ENCODE measurements at places on chromosomes 7 and 10. TPM values are rescaled to one million over a fixed set of nuclear protein-coding genes. Genes with fewer than 3 reads are reported as not detected.
A peak's percentile ranks its signal among the peaks of the same experiment; 100 is the strongest.

The KCNIP2 gene
- 5.6 TPM for total RNA-seq

The USP54 gene
- 77.9 TPM for total RNA-seq

GRCh38 chr10:75956624-75957023 is 525.2 kb downstream of the LRMDA start:
- H3K27me3 ChIP-seq = no peaks in the 10 kb centered on the region
- H3K36me3 ChIP-seq = no peaks in the 10 kb centered on the region
- H3K27ac ChIP-seq = no peak overlapping the region
- no peaks in the 10 kb centered on the region for H3K4me1 ChIP-seq

The WNT8B gene
- total RNA-seq = not detected

DNA sequence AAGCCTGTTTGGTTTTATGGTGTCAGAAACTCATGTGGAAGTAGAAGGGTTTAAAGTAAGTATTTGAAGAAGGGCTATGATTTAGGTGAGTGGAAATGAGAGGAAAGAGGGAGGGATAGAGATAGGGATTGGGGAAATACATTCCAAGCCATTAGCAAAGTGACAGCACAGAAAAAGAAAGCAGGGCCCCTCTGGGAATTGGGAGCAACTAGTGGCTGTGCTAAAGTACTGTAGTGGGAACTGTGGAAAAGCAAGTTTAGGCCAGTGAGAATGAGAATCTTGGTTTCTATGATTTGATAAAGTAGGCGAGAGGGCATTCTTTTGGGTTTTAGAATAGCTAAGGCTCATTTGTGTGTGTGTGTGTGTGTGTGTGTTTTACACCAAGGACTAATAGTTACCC is 5.0 kb downstream of the PRKG1 start:
- DNase-seq = no peak
- H3K27me3 ChIP-seq = no peaks in the 10 kb centered on the region
- H3K4me3 ChIP-seq = no peak overlapping the region
- H3K36me3 ChIP-seq = no peaks in the 10 kb centered on the region
- H3K27ac ChIP-seq = peak overlapping the region; percentile 38

DNA sequence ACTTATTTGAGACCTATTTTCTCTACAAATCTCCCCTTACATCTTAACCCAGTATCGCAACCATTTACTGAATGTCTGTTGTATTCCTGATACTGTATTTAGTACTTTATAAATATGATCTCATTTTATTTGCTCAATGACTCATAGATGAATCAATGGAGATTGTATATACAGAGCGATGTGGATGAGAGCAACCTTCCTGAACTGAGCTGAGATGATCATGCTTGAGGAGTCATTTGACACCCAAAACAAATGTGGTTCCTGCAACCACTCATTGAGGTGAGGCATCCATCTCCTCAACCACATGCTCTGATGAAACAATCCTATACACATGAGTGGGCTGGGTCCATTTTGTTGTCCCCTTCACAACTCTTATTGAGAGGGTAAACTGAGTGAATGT is 250.0 kb downstream of the CDC14C start:
- no peak overlapping the region for H3K27ac ChIP-seq
- H3K36me3 ChIP-seq = no peaks in the 10 kb centered on the region
- no peak for DNase-seq

The SEMA3D gene
- total RNA-seq = 11.5 TPM

The TMEM176B gene
- 3.9 TPM for total RNA-seq

DNA sequence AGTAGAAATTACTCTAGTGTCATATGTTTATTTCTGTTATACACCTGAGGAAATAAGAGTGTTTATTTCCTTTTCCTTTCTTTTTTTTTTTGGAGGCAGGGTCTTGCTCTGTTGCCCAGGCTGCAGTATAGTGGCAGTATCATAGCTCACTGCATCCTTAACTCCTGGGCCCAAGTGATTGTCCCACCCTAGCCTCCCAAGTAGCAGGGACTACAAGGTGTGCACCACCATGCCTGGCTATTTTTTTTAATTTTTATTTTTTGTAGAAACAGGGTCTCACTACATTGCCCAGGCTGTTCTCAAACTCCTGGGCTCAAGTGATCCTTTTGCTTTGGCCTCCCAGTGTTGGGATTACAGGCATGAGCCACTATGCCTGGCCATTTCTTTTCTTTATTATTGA is 37.8 kb downstream of the TBC1D12 start:
- H3K27ac ChIP-seq = no peak overlapping the region
- no peaks in the 10 kb centered on the region for H3K36me3 ChIP-seq
- H3K4me1 ChIP-seq = no peaks in the 10 kb centered on the region
- H3K27me3 ChIP-seq = no peaks in the 10 kb centered on the region
- no peak for DNase-seq

DNA sequence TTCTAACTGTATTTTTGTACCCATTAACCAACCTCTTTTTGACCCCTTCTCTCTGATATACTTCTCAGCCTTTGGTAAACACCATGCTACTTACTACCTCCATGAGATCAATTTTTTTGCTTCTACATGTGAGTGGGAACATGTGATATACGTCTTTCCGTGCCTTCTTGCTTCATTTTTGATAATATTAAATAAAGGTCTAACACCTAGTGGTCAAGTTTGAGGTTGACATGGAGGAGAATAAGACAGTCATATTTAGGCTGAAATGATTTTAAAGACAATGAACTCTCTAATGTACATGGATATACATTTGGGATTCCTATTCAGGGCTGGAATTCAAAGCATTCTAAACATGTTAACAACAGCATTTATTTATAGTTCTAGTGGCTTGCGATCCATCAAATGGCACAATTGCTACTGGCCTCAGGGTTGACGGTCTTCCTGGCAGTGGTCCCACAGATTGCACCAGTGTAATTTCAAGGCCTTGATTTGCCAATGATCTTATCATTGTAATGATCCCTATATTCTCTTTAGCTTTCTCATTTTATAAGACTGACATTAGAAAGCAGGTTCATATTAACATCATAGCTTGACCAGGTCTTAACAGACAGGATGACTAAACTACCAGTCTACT is 315.9 kb upstream of the ETV1 start:
- no peak for DNase-seq
- H3K4me3 ChIP-seq = no peak overlapping the region
- no peaks in the 10 kb centered on the region for H3K36me3 ChIP-seq

DNA sequence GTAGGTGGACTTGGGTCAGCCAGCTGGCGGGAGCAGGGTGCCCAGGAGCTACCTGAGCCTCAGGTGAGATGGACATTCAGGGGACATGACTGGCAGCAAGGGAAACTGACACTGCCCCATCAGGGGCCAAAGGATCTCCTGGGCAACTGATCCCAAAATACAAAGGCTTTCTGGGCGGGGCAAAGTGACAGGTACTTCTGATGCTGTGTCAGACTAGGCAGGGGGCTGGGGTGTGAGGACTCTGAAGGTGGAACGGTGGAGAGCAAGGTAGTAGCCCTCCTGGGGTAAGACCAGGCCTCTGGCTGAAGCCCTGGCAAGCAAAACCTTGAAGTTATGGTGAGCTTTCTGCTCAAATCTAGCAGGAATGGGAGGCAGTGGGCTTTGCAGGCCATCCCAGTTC is 4.4 kb downstream of the OPN4 start:
- no peaks in the 10 kb centered on the region for H3K27me3 ChIP-seq
- no peak overlapping the region for H3K4me3 ChIP-seq
- DNase-seq = no peak
- no peaks in the 10 kb centered on the region for H3K36me3 ChIP-seq
- H3K27ac ChIP-seq = no peak overlapping the region

DNA sequence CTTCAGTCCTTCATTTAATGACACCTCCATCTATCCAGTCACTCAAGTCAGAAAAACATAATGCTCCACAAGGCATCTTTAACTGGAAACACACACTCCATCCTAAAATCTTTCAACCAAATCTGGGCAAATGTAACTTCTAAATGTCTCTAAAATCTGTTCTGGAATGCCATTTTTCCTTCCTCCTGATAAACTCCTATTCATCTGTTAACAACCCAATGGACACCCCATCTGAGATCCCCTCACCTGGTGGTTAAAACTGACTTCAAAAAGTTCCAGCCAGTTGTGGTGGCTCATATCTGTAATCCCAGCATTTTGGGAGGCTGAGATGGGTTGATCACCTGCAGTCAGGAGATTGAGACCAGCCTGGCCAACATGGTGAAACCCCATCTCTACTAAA is 78.7 kb downstream of the ARHGAP21 start:
- H3K27ac ChIP-seq = no peak overlapping the region
- H3K4me1 ChIP-seq = no peaks in the 10 kb centered on the region
- no peak overlapping the region for H3K4me3 ChIP-seq
- DNase-seq = no peak

The OR6B1 gene
- total RNA-seq = 1.8 TPM

The SNX10 gene
- total RNA-seq = 5.6 TPM

The SFTPD gene
- 1.5 TPM for total RNA-seq

The FEZF1 gene
- total RNA-seq = 5.6 TPM

The HABP2 gene
- total RNA-seq = 0.37 TPM

- no peaks in the 10 kb centered on the region for H3K4me1 ChIP-seq
- no peak for DNase-seq
- no peaks in the 10 kb centered on the region for H3K27me3 ChIP-seq
Observed at GRCh38 chr10:53977267-53977666, 823.8 kb downstream of the PCDH15 start.

GRCh38 chr10:74932648-74933047 is 106.2 kb downstream of the KAT6B start:
- no peaks in the 10 kb centered on the region for H3K36me3 ChIP-seq
- H3K4me3 ChIP-seq = no peak overlapping the region
- H3K27me3 ChIP-seq = no peaks in the 10 kb centered on the region
- peak overlapping the region; percentile 42 for H3K27ac ChIP-seq
- DNase-seq = peak; percentile 64

The MMD2 gene
- 32.0 TPM for total RNA-seq

DNA sequence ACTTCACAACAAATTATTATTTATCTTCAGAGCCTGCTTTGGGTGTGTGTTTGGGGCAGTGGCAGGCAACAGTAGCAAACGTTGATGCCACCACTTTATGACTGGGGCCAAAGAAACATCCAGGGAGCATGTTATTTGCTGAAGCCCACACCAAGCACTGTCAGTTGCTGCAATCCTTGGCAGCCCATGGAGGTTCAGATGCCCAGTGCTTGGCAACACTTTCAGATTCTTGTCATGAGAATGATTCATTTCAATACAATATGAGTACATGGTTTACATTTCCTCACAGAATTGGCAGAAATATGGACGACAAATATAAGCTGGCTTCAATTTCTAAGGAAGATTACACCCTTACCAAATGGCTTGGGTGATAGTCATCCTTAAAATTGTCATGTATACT is 46.5 kb upstream of the GLI3 start:
- no peaks in the 10 kb centered on the region for H3K36me3 ChIP-seq
- H3K27me3 ChIP-seq = no peaks in the 10 kb centered on the region
- H3K4me1 ChIP-seq = no peaks in the 10 kb centered on the region

GRCh38 chr10:103457176-103457712 is 1.5 kb downstream of the CALHM1 start:
- peaks cover 7% of the 10 kb centered on the region for H3K4me1 ChIP-seq
- DNase-seq = no peak
- H3K27ac ChIP-seq = no peak overlapping the region
- no peak overlapping the region for H3K4me3 ChIP-seq

The TUBB8 gene
- total RNA-seq = 2.0 TPM

The PKD1L1 gene
- 4.8 TPM for total RNA-seq

- H3K4me1 ChIP-seq = no peaks in the 10 kb centered on the region
- DNase-seq = no peak
- no peaks in the 10 kb centered on the region for H3K36me3 ChIP-seq
- no peak overlapping the region for H3K27ac ChIP-seq
- H3K4me3 ChIP-seq = no peak overlapping the region
Observed at GRCh38 chr10:105514106-105514505, 873.0 kb downstream of the SORCS3 start.
